Activated CD8-positive, alpha-beta memory T cell treated with anti-CD3 and anti-CD28 coated beads, Interleukin-2, amount 50 U/mL, for 48 hours (primary cell): ENCODE measurements at places on chromosomes 2 and 18.

DNA sequence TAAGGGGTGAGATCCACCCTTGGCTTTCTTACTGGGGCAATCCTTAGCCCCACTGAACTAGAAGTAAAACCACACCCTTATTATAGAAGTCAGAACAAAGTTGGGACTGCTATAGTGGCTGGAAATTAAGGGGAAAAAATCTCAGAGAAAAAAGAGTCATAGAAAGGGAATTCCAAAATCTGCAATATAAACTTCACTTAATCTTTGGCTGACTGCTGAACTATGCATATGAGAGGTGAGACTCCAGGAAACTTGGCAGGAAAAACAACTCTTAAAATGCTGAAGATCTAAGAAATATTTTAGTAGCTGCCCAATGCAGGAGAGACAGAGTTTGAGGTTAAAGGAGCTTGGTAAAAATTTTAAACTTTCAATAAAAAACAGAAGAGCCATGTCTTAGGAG, 201.8 kb upstream of the FN1 start:
- DNase-seq, result no peak

GRCh38 chr2:233460726-233461441, 105.7 kb downstream of the USP40 start:
- DNase-seq, result no peak

- DNase-seq, result no peak
These were observed 204.9 kb downstream of the EN1 start for GRCh38 chr2:118642501-118642900.

DNA sequence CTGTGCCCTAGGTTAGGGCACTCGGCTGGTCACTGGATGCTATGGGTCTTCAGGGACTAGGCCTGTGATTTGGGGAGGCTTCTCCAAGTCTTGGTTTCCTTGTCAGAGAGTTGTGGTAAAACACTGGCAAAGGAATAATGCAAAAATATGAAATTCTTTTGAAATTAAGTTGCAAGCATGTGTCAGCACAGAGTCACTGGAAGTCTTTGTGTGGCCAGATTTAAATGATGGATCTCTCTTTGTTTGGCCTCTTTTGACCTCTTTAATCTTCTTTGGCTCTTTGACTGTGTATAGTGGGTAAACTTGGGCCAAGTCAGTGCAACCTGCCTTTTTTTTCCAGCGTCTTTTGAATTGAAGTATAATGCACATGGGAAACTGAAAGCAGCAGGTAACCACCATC, 12.1 kb downstream of the HK2 start:
- DNase-seq, result no peak

DNA sequence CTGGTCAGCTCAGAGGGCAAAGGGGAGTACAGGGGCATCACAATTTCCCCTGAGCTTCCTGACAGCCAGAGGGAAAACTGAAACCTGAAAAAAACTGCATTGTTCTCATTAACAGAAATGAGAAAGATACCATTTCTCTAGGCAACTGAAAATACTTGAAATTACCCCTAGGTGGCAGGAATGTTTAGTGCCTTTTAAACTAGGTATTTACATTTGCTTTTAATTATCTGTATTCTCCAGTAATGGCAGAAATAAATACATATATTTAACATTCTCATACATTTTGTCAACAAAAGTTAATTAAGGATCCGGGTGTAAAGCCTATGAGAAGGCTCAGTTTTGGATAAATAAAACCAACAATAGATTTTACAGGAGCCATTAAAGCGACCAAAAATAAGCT, 34.5 kb downstream of the RPL31 start:
- DNase-seq, result no peak

DNA sequence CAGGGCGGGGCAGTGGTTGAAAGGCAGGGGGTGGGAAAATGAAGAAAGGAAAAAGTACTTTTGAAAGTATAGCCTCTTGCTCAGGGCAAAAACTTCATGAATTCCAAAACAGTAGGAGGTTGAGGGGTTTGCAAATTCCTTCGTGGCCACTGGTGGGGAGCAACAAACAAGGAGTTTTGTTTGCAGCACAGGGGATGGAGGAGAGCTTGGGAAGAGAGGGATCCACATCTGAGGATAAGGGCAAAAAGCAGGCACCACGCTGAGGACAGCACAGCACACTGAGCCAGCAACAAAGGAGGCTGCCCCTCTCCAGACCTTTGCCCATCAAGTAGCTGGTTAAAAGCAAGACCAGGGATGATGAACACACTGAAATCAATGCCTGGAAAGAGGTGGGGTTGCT, 148.9 kb downstream of the TCF4 start:
- no peak for DNase-seq

DNA sequence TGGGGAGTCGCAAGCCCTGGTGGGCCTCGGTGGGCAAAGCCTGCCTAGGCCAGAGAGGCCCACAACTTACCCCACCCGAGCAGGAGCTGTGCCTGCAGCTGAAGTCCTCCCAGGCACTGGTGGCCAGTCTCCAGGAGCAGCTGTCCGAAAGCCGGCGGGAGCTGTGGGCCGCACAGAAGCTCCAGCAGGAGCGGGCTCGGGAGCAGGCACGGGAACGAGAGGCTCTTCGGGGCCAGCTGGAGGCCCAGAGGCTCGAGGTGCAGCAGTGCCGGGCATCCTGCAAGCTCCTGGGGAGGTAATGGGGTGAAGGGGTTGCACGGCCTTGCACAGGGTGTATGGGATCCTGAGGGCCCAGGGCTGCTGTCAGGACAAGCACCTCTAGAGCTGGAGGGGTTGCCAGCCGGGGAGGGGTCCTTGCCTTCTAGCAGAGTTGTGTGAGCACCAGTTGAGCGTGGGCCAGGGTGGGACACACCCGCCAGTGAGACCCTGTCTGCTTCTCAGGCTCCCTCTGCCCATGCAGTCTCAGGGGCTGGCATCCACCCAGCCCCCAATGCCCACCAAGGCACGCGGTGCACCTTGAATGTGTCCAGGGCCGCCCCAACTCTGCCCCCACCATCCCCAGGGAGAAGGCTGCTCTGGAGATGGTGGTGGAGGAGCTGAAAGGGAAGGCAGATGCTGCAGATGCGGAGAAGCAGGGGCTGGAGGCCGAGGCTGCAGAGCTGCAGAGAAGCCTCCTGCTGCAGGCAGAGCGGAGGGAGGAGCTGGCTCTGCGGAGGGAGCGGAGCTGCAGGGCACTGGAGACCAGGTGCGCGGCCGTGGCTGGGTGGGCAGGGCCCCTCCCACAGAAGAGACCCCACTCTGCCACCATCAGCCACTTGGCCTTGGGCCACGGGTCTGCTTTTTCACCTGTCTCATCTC, 27.2 kb downstream of the CROCC2 start:
- peak; percentile 46 for DNase-seq

- DNase-seq, result no peak
These were observed 39.5 kb downstream of the PKDCC start for GRCh38 chr2:42087137-42087856.

- no peak for DNase-seq
These were observed 391.7 kb upstream of the SALL3 start for GRCh38 chr18:78587626-78588600.

DNA sequence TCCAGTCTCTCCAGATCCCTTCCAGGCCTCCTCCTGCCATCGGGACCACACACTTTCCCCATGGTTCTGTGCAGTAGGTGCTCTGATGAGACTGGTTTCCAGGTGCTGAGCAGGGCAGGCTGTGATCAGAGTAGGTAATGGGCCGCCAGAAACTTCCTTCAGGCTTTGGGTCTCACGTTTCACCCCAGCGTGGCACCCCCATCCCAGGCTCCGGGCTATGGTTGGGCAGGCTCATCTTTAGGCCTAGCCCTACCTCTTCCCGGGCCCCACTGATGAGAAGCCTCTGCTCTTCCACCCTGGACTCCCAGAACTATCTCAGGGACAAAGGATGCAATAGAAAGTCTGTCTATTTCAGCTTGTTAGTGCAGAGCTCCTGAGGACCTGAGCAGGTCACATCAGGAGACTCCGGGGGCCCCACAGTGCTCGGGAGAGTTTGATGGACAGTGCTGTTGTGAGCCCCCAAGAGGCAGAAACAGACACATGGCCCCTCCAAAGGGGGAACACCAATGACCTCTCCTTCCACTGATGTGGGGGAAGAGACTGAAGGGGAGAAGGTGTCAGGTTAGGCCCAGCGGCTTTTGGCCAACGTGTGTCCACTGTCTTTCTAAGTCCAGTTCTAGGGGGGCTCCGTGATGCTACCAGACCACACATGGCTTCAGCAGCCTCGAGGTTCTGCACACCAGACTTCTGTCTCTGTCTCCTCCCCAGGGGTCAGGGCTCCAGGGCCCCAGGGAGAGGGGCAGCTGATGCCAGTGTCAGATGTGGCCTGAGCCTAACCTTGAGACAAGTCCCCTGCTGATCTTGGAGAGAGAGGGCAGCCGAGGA, 5.8 kb upstream of the PROM2 start:
- DNase-seq, result peak; percentile 26

GRCh38 chr2:145112467-145112866, 592.5 kb upstream of the ZEB2 start:
- DNase-seq, result no peak

DNA sequence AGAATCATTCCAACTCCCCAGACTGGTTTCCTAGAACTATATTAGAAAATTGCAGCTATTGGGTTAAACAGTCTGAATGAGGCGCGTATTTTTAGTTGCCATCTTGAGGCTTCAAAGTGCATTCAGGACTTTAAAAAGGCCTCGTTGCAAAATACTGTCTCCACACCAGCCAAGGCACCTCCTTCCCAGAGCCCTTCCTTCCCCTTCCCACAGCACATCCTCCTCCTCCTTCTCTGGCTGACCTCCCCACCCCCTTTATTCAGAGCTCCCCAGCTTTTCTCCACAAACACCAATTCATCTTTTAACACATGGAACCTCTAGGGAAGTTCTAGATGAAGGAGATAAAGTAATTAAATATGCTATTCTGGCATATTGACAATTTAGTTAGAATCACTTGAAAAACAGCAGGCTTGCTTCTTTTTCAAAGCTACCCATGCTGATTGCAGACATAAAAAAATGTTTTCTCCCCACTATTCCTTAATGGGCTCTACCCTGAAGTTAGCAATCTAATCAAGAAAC, 90.3 kb downstream of the RTP5 start:
- no peak for DNase-seq

GRCh38 chr2:209943776-209944175, 58.7 kb upstream of the RPE start:
- no peak for DNase-seq

DNA sequence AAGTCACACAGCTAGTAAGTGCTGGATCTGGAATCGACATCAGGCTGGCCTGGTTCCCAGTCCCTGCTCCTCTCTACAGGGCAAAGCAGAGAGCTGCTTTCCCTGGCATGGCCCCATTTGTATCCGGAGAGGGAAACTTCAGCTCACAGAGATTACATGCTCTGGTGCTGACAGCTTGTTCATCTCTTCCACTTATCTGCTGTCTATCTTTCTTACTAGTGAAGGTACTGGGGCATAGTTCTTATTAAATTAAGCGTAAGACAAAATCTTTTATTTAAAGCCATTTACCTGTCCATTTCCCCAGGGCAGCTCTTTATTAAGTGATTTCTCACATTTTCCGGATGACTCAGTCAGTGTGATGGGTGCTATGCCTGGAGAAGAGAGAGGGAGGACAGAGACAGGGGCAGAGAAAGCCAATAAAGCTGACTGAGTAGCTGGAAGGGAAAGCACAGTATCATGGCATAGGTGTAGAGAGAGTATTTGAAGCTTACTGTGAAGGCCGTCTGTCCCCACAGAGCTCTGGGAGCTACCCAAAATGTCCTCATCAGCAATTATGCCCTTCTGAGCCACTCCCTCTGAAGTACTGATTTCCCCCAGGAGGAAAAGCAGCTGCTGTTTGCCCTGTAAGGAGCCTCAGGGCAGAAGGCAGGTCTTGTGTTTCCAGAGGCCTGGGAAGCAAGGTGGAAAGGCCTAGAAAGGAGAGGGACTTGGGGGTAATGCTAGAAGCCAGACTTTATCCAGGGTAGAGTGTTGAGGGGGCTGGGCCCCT, 44.1 kb upstream of the EPAS1 start:
- DNase-seq, result no peak

DNA sequence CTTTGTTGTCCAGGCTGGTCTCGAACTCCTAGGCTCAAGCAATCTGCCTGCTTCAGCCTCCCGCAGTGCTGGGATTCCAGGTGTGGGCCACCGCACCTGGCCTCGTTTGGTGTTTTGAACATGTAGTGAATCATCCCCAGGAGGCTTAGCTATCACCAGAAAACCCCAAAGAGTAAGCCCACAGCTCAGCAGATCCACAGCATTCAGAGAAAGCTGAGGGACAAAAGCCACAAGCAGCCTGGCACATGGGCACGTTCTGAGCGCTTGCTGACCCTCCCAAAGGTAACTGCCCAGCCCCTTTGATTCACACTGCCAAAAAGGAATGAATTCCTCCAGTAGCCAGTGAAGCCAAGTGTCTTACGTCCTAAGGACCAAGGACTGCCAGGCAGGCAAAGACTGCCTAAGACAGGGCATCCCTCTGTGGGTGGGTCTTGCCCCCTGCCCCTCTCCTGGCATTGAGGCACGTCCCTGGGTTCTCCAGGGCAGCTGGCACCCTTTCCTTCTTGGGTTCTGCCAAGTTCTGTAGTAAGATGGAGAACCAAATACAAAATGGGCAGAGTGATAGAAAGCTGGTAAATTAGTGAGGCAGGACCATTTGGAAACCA, 31.7 kb downstream of the MBP start:
- DNase-seq, result peak; percentile 60

DNA sequence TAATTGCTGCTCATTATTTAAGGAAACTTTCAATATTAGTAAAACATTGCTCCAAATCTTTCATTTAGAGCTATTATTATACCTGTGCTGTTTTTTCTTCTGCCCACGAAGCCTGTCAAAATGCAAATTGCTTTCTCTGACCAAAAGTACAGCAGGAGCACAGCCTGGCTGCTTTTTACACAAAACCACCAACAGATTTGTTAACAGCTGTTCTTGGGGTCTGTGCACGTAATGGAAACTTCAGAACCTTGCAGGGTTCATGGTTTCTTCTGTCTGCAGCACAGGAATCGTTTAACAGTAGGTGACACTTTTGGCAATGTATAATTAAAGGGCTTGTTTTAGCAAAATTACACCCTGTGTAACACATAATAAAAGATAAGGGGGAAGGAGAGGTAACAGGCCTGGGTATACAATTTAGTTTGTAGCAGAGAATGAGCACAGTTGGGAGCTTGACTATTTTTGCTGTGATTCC, 447.3 kb downstream of the KCNJ3 start:
- no peak for DNase-seq

GRCh38 chr18:64037812-64038414, 68.0 kb downstream of the SERPINB8 start:
- no peak for DNase-seq

- DNase-seq, result peak; percentile 45
These were observed 374.2 kb upstream of the ID2 start for GRCh38 chr2:8307606-8308180.
